Natural killer cell (primary cell): ENCODE measurements at places on chromosomes 7 and 10. TPM values are rescaled to one million over a fixed set of nuclear protein-coding genes. Genes with fewer than 3 reads are reported as not detected.
A peak's percentile ranks its signal among the peaks of the same experiment; 100 is the strongest.

Gene CRPPA
- total RNA-seq, result 2.5 TPM

DNA sequence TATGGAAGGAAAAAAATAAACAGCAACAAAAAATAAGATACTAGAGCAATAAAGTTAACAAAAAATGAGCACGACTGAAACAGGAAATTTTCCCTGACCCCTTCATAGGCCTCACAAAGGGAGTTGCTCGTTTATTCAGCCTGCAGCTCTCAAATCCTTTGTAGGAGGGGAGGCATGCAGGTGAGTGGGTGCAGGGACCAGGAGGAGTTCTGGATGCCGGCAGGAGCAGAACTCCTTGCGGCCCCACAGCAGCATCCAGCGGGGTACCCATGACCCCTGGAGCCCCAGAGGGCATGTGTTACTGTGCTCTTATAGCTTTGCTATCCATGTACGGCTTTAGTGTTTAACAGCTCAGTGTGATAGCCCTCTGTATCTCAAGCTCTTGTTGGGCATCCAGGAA is 5.8 kb downstream of the TAS2R39 start:
- no peaks in the 10 kb centered on the region for H3K36me3 ChIP-seq
- no peak overlapping the region for H3K4me3 ChIP-seq
- peaks cover 2% of the 10 kb centered on the region for H3K27me3 ChIP-seq
- H3K27ac ChIP-seq, result no peak overlapping the region
- no peaks in the 10 kb centered on the region for H3K4me1 ChIP-seq

DNA sequence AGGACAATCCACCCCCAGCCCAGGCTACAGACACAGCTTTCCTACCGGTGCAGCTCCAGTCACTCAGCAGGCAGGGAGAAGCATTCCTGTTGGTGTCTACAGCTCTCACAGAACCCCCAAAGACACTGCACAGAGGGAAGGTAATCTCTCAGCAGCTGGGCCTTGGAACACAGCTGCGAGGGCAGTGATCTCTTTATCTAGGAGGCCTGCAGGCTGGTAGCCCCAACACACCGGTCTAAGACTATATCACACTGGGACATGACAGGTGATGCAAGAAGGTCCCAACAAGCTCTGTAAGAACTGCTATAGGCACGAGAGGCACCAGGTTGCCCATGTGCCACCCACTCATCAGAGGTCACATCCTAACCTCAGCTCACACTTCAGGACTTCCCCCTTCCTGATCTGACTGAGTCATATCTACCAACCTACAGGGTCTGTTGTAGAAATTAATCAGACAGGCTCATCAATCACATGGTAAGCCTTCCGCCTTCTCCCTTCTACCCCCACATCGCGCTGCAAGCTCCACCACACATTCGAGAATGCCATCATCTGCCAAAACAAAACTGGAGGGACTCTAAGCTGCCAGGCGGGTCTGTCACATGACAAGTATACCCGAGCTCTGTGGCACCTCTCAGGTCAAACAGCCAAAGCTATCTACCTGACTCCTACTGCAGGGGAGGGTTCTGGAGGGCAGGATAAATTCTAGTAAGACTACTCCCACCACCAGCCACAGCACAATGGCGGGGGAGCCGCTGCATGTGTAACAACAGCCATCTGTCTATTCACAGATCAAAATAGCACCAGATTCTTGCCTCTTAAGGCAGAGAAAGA is 26.1 kb downstream of the FAM53B start:
- H3K4me1 ChIP-seq, result peaks cover 91% of the 10 kb centered on the region
- H3K4me3 ChIP-seq, result no peak overlapping the region
- peak overlapping the region; percentile 91 for H3K27ac ChIP-seq

Gene C10orf95
- 0.41 TPM for total RNA-seq

GRCh38 chr10:69327463-69328379 is 49.4 kb downstream of the HK1 start:
- peaks cover 18% of the 10 kb centered on the region for H3K4me1 ChIP-seq
- peak overlapping the region; percentile 49 for H3K27ac ChIP-seq
- no peak for DNase-seq
- no peaks in the 10 kb centered on the region for H3K36me3 ChIP-seq

DNA sequence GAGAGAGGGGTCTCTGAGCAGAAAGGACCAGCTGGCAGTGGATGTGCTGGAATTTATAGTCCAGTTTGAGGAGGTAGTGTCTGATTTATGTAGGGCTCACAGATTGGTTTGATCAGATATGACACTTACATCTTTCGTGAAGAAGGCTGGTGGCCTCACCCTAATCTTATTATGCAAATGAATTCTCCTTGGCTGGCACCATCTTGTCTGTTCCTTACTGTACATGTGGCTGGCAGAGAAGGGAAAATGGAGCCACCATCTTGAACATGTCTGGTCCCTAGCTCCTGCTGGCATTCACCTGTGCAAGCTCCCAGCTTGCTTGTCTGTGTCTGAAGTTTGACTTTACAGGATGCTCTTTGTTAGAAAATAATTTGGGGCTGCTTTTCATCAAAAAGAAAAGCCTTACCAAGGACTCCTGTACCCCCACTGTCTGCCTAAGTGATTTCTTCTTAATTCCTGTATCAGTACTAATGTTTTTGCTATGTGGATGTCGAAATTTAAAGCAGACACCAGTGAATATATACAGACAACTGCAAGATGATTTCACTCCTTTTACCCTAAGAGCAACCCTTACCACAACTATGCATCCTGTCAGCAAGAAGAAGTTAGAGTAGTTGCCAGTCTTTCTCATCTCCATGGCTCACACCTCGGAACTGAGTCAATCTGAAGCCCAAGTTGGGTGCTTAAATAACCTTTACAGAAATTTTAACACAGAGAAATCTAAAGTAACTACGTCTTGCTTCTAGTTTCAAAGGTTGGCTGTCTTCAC is 322.0 kb upstream of the SEMA3D start:
- DNase-seq, result no peak
- H3K4me1 ChIP-seq, result no peaks in the 10 kb centered on the region
- H3K4me3 ChIP-seq, result no peak overlapping the region
- no peak overlapping the region for H3K27ac ChIP-seq
- no peaks in the 10 kb centered on the region for H3K36me3 ChIP-seq

DNA sequence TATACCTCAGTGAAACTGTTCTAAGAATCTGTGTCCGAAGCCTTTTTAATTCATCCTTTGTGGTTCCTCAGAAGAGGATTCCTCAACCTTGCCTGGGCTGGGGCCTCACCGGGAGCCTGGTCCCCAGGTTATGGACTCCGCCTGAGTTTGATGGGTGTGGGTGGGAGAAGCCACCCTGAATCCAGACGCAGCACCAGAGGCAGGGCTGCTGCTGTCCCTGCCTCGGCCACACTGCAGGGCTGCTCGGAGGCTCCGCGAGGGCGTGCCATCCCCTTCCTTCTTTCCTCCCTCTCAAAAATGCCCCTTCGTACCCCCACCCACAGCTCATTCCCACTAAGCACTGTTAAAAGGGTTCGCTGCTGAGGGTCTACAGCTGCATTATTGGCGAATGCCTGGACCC is 146.3 kb downstream of the ADARB2 start:
- H3K27me3 ChIP-seq, result no peaks in the 10 kb centered on the region
- no peak overlapping the region for H3K27ac ChIP-seq
- no peak for DNase-seq
- H3K36me3 ChIP-seq, result no peaks in the 10 kb centered on the region
- no peak overlapping the region for H3K4me3 ChIP-seq

DNA sequence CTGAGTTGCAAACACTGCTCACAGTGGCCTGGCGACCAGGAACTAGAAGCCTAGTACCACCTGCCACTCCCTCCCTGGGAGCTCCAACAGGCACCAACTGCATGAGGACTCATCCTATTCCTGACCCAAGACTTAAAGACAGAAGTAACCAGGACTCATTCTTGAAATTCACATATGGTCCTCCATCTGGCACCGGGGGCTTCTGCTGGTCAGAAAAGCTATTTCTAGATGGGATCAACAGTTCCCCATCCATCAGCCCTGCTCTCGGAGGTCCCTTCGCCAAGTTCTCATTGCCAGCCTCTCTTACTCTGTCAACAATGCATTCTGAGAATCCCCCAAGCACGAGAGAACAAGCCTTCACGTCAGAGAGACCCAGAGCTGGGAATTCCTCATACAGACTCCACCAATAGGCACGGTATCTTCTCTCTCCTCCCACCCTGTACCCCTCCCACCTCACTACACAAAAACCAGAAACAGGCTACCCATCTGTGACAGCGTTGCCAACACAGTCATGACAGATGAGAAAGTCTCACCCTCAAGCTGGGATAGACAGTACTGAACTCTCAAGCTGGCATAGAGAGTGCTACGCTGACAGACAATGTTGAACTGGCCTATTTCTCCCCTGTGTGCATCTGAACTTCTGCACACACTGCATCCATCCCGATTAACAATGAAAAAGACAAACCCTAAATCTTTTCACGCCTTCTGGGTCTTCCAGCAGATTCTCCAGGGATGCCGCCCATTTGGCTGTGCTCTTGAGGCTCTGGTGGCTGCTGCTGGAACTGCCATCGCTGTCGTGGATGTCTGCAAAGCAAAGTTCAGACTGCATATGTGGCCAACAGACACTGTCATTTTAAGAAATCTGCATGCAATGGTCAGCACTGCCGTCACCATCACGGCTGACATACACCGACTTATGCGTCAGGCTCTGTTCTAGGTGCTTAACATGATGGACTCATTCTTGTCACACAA is 15.6 kb downstream of the RGS10 start:
- no peaks in the 10 kb centered on the region for H3K27me3 ChIP-seq
- no peak overlapping the region for H3K4me3 ChIP-seq
- no peak overlapping the region for H3K27ac ChIP-seq
- DNase-seq, result peak; percentile 53
- H3K36me3 ChIP-seq, result peaks cover 19% of the 10 kb centered on the region
